ENCODE measurements at places on chromosomes 3 and 15.

- DNase-seq: no peak
Measured at GRCh38 chr3:47646362-47646761, 67.7 kb upstream of the CSPG5 start.

DNA sequence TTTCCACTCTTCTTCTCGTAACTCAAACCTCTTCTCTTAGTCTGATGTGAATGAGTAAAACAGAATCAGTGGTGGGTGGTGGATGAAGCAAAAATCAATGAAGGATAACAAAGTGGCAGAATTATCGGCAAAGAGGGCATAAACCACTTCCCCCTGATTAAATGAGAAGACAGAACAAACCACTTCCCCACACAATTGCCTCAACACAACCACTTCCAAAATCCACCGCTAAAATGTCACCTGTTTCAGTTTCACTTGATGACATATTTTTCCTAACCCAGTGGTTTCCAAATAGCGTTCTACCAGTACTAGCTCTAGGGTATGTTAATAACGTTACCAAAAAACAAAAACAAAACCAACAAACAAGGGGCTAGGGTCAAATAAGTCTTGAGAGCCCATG, 478.7 kb upstream of the WNT5A start:
- DNase-seq: no peak

DNA sequence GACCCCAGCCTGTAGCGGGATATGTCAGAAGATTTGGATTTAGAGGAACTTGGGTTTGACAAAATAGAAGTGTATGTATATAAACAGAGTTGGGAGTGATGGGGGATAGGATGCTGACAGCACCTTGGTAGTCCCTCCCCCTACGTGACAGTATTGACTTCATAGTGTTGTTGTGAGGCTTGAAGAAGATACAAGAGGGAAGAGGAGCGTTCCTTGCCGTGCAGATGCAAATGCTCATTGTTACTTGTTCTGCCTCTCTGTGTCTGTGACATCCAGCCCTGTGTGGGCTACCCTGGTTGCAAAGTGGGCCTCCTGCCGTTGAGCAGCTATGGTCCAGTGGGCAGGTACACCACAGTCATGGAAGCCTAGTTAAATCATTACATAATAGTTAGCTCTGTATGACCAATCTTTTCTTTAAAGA, 45.0 kb downstream of the SMAD3 start:
- DNase-seq: no peak

- no peak for DNase-seq
Measured at GRCh38 chr3:145411605-145412004, 749.4 kb downstream of the PLOD2 start.

GRCh38 chr15:59298225-59298853, 74.3 kb downstream of the MYO1E start:
- no peak for DNase-seq

DNA sequence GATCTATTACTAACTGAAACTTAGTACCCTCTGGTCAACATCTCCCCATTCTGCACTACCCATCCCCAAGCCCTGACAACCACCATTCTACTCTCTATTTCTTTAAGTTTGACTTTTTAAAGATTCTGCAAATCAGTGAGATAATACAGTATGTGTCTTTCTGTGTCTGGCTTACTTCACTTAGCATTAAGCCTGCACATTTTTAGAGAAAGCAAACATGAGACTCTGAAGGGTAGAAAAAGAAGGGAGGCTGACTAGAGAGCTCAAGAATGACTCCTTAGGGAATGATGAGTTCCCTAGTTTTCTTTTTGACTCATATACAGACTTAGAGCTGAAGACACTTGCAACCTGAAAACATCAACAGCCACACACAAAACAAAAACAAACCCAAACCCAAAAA, 311.3 kb downstream of the SQOR start:
- DNase-seq: no peak

DNA sequence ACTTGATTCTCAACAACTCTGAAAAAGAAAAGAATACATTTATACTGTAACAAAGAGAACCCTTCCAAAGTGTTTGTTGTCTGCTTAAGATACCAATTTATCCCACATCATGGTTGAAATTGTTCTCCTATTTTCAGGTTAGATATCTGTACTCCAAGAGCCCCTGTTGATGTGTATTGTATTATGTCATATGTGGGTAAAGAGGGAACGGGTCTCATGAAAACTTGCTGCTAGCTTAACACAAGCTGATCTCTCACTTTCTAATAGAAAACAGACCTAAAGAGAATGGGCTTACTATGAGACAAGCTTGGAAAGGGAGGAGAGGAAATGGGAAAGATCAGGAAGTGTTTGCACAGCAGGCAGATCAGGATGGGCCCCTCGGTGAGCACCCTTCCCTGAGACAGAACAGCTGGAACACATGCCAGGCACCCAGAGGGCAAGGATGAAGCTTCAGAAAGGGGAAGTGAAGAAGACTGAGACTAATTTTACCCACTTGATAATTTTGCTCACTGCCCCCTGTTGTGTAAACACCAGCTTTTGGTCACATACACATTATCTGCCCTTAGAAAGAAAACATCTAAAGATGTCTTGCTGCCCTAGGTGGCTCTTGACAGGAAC, 747.9 kb upstream of the CCDC54 start:
- no peak for DNase-seq

DNA sequence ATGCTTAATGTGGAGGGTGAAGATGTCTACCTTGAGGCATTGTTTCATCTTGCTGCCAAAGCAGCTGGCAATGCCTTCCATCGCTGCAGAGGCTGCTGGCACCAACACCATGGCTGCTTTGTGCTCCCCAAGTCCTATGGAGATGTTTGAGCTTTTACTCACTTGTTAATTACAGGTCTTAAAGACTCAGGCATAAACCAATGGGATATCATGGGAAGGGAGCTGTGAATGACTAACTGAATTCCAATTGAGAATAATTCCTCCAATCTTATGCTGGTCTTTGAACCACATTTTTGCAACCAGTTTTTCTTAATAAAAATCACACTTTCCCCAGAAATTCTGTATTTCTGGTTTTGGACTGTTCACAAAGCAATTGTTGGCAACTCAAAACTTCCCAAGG, 762.0 kb downstream of the GBE1 start:
- DNase-seq: no peak

DNA sequence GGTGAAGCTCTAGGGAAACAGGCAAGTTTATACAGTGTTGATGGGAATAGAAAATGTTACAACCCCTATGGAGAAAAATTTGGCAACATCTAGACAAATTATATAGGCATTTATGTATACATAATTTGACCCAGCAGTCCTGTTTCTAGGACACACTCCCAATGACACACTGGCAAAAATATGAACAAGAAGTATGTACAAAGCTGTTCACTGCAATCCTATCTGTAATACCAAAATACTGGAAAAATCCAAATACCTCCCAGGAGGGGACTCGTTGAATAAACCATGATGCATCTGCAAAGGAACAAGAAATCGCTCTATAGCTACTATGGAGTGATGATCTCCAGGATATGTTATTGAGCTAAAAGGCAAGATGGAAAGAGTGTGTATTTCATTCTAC, 8.5 kb downstream of the BFSP2 start:
- no peak for DNase-seq

DNA sequence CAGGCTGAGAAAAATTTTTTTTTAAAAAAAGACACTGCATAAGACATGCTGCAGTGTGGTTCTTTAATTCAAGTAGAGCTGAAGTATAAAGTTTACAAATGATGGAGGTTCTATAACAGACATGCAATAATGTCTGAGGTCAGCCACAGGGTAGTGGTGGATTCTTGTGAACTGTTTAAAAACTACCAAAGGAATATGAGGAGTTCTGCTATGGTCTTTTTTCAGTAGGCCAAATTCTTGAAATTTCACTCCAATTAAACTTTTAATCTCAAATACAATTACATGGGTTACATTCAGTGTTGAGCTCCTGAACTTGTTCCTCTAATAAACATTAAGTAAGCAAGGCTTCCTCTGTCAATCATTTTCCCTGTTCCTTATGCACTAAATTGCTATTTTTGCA, 122.7 kb downstream of the PLD1 start:
- DNase-seq: no peak

DNA sequence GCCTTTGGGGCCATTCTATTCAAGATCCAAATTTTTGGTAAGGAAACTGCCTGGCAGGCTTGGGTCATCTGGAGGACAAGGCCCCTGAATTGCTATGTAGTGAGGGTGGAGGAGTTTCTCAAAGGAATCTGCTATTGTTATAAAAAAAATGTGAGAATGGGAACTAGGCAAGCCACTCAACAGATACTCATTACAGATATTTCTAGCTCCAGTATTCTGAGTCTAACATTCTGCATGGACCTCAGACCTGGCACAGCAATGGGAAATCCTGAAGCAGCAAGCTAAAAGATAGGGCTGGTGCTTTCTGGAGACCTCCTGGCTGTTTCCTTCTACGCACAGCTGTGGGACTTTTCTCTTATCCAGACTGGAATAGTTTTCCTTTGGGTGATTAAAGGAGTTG, 430.7 kb upstream of the RBMS3 start:
- no peak for DNase-seq

- no peak for DNase-seq
Measured at GRCh38 chr3:71307991-71308697, 275.4 kb downstream of the FOXP1 start.

GRCh38 chr3:58640700-58641372, 25.7 kb downstream of the FAM3D start:
- DNase-seq: no peak

GRCh38 chr3:90080988-90081387, 973.6 kb downstream of the EPHA3 start:
- DNase-seq: no peak

DNA sequence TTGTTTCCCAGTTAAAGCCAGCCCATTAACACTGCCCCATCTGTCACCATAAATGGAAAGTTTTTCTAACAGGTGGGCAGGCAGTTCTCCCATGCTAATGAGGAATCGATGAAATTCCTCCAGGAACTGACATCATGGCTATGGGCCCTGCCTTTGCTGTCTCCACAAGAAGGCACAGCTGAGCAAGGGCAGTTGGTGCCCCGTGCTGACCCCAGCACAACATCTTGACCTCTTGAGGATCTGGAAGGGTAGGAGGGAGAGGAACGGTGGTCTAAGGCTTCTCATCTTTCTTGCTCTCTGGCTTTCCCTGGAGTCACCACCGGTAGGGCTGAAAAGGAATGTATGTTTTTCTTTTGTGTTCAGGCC, 46.7 kb downstream of the CHCHD6 start:
- DNase-seq: no peak

GRCh38 chr3:182621435-182622240, 171.7 kb upstream of the ATP11B start:
- DNase-seq: no peak

GRCh38 chr3:62361824-62362223, 11.5 kb downstream of the FEZF2 start:
- DNase-seq: no peak

- no peak for DNase-seq
Measured at GRCh38 chr3:170553788-170554757, 31.8 kb downstream of the SLC7A14 start.

GRCh38 chr3:195750797-195751520, 30.2 kb downstream of the MUC20 start:
- DNase-seq: no peak

DNA sequence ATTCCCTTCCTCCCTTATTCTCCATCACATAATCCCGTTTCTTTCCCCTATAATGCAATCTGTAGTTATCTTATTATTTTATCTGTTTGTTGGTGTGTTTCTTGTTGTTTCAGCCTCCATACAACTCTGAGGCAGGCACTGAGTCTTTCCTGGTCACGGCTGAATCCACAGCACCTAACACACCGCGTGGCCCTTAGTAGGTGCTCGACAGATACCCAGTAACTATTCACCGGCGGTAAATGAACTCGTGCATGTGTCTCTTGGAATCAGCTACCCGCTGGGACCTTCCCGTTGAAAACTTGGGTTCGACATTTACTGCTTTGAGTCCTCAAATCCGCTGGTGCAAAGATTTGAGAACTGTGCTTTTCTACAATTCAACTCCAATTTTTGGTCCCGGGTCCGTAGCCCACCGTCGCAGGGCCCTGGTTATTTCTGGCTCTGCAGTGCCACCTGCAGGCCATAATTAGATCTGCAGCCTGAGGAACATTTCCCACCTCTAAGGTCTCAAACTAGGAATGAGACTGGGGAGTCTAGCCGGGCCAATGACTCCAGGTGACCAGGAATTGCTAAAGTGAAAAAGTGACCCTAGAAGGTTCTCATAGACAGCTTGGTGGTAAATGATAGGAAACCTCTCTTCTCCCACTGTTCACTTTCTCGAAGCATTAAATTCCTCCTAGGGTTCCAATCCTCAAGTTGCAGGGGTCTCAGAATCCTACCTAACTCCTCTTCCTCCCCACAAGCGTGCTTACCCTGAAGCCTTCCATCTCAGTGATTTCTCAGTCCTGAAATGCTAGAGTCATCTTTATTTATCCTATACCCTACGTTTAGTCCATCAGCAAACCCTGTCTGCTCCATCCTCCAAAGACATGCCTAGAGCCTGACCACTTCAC, 40.0 kb upstream of the TRH start:
- DNase-seq: no peak

GRCh38 chr15:71812966-71813722, 2.8 kb downstream of the NR2E3 start:
- no peak for DNase-seq

DNA sequence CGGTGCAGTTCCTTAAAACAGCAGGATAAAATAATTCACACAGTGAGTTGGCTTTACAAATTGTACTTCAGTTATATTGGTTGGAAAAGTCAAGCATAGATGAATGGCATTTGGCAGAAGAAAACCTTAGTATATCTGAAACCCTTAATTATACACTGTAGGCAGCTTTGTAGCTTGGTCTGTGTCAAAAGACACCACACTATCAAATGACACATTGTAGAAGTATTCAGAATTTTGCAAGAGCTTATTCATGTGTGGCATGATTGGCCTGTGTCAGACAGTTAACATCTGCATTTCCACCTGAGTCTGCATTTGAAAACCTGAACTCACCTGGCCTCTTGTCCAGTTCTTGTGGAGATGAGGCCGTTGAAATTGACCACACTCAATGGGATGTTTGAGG, 13.8 kb downstream of the TMEM266 start:
- DNase-seq: peak; percentile 25

- DNase-seq: no peak
Measured at GRCh38 chr15:64883100-64883581, 28.6 kb upstream of the ANKDD1A start.

- no peak for DNase-seq
Measured at GRCh38 chr3:110956081-110956480, 115.5 kb upstream of the NECTIN3 start.

DNA sequence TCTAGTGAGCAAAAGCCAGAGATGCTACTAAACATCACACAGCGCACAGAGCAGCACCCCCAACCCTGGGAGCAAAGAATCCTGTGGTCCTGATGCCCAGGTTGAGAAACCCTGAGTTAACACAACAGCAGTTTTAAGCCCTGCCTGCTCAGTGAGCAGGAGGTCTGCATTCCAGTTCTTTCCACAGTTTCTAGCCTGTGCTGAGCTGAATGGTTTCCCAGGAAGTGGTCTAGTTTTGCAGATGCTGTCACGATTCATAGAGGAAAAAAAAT, 171.1 kb upstream of the PROK2 start:
- DNase-seq: no peak

GRCh38 chr15:71259866-71260265, 144.6 kb downstream of the THSD4 start:
- no peak for DNase-seq

- DNase-seq: no peak
Measured at GRCh38 chr15:47548231-47548630, 169.1 kb upstream of the SEMA6D start.
